ENCODE measurements at places on chromosomes 12 and 14.

- no peak for DNase-seq
Measured at GRCh38 chr12:84058136-84058535, 854.5 kb downstream of the SLC6A15 start.

DNA sequence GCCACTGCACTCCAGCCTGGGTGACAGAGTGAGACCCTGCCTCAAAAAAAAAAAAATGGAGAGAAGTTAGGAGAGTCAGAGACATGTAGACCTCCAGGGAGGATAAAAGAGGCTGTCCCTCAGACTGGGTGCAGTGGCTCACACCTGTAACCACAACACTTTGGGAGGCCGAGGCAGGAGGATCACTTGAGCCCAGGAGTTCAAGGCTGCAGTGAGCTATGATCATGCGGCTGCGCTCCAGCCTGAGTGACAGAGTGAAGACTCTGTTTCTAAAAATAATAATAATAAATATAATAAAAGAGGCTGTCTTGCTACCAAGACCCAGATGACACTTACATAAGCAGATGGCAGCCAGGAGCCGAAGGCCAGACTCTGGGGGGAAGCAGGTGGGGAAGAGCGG lies 18.5 kb downstream of the SLC7A8 start:
- DNase-seq: no peak

DNA sequence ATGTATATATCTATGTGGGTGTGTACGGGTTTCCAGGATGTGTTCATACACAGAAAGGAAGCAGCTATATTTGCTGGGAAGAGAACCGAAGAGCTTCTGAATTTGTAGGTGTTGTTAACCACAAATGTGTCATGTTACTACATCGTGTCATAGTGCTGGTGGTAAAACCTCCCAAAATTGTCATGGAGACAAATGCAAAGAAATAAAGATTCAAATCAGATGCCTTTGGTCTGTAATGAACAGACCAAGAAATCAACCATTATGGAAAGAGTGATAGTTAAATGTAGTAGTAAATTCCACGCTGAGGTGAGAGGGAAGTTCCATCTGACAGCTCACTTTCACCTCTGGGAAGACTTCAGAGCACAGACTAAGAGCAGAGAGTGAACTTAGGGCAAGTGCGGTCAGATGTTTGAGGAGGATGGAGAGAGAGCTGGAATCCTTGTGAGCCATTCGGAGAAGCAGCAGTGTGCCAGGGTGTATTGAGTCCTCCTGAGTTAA lies 487.5 kb downstream of the TMEM121 start:
- no peak for DNase-seq

DNA sequence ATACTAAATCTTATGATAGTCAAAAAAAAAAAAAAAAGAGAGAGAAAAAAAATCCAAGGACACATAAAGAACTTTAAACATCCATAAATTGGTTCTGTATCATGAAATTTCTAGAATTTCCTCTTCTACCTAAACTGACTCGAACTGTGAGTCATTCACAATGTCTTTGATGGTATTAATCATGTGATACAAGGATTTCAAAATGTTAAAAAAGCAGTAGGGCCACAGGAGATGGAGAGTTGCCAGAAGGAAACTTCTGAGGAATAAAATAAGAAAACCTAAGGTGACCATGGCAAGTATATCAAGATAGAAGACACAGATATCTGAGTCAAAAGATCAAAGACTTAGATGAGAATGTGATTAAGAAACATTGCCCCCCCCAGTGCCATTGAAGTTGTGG lies 1320.9 kb upstream of the FLRT2 start:
- DNase-seq: no peak

DNA sequence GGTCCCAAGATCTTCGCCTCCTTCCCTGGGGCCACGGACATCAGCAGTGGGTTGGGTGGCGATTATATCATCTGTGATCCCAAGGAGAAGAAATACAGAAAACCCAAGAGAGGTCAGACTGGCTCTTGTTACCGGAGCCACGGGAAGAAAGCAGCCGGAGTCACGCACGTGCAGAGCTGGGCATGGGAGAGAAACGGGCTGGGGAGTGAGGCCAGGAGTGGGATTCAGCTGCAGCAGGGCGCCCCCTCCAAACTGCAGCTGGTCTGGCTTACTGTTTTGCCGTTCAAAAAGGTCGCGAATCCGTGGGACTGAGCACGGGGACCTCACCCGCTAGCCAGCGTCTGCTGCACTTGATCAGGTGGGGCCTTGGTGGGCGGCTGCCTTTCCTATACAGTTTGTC lies 206.6 kb upstream of the PRMT8 start:
- no peak for DNase-seq

GRCh38 chr12:82593901-82594396 lies 92.8 kb upstream of the TMTC2 start:
- no peak for DNase-seq

DNA sequence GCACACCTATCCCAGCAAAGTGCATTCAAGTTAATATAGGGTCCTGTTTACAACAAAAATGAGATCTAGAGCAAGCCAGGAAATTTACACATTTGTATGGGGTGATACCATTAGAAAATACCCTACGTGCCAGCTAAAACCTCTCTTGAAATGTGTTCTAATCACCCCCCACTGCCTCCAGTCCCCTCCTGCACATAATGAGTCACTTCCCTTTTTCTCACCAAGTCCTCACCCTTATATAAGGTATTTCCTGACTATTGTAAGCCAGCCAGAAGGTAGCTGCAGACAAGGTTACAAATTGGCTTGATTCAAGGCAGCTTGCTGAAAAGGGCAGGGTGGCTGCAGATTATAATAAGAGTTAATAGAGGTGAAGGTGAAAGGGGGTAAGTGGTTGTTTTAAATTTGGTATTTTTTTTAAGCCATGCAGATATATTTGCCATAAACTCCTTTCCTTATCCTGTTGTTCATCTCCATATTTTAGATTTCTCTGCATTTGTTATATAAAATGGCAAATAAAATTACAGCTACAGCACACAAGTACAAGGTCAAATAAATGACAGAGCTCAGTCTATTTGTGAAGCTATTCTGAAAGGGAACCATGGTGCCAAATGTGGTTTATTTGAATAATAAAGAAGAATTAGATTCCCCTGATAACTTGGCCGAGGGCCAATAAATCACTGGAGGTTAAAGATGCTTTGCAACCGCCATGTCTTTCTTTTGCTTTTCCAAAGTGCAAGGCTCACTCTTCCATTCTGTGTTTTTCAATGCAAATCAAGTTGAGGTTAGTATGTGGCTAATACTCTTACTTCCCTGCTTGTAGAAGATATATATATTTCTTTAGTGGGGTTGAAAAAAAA lies 385.9 kb downstream of the EGLN3 start:
- no peak for DNase-seq

GRCh38 chr12:112851024-112851777 lies 55.6 kb upstream of the OAS1 start:
- DNase-seq: no peak

GRCh38 chr14:90573385-90574105 lies 176.7 kb downstream of the CALM1 start:
- no peak for DNase-seq
